Posterior vena cava (tissue), 2 donors: ENCODE measurements at places on chromosomes 2 and 18. TPM values are rescaled to one million over a fixed set of nuclear protein-coding genes. Genes with fewer than 3 reads are reported as not detected.

DNA sequence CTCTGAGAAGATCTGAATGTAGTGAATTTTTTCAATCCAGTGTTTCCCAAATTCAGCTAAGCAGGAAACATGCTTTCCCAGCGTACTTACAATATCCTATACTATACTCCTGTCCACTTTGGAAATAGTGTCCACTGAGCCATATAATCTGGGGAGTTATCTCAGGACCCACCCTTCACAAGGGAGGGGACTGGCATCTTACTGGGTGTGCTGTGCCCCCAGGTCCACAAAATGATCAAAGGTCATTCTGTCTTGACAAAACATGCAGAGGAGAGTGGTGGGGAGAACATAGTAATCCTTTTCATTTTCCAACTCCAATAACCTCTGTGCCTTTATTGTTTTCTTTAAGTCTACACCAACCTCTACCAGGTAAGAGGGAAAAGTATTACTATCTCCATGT lies 79.8 kb upstream of the DAPL1 start:
- DNase-seq: no peak

DNA sequence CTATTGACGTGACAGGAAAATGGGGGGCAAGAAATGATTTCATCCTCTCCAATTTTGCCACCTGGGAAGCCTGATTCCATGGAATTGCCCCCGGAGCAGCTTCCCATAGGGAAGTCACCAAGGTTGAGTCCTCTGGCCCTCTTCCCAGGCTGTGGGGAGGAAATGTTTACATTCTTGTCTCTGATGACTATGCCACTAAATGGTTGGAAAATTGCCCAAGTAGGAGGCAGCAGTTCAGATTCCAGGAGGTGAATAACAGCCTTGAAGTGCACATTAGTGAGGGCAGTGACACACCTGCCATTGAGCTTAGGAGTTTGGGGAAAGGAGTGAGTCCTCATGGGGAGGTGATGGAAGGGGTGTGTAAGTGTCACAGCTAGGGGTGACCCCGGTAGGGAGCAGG lies 449.2 kb upstream of the DCC start:
- DNase-seq: no peak

DNA sequence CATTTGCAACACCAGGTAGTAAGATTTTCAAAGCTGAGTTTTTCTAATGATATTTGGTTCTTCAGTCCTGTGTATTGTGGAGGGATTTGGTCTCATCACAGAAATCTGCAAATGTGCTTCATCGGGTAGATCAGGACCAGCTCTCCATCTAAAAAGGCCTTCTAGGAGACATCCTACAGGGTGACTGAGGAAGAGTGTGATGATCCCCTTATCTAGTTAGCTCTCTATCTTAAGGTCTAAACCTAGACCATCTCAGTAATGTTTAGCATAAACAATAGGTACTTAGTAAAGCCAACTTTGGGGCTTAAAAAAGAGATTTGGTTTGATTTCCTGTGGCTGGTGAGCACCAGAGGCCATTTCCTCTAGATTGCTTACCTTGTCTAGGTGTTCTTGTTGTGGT lies 145.2 kb downstream of the PRPF40A start:
- no peak for DNase-seq

DNA sequence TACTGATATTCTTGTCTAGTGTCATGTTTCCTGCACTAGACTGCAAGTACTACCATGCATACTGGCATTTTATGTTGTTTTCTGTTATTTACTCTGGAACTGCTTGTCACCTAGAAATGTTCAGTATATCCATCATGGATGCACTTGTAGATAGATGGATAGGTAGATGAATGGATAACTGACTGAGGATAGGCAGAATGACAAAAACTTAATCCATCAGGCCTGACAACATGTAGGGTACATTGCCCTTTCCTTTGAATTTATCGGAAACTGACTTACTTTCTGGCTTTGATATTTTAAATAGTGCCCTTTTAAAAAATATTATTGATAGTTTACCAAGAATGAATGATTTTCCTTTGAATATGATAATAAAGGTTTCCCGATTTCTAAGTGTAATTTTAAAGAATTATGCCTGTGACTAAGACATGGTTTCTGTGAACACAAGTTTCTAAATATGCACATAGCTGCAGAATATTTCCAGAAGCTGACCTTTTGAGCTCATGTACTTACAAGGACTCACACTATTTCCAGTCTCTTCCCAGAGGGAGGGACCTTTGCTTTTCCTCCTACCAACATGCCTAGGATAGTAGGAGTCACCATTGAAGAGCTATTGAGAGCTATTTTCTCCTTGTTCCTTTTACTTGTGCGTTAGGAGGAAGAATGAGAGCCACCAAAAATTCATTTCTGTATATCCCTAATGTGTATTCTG lies 81.3 kb downstream of the ANKRD12 start:
- DNase-seq: no peak

GRCh38 chr2:134185639-134186038 lies 68.2 kb upstream of the MGAT5 start:
- no peak for DNase-seq

DNA sequence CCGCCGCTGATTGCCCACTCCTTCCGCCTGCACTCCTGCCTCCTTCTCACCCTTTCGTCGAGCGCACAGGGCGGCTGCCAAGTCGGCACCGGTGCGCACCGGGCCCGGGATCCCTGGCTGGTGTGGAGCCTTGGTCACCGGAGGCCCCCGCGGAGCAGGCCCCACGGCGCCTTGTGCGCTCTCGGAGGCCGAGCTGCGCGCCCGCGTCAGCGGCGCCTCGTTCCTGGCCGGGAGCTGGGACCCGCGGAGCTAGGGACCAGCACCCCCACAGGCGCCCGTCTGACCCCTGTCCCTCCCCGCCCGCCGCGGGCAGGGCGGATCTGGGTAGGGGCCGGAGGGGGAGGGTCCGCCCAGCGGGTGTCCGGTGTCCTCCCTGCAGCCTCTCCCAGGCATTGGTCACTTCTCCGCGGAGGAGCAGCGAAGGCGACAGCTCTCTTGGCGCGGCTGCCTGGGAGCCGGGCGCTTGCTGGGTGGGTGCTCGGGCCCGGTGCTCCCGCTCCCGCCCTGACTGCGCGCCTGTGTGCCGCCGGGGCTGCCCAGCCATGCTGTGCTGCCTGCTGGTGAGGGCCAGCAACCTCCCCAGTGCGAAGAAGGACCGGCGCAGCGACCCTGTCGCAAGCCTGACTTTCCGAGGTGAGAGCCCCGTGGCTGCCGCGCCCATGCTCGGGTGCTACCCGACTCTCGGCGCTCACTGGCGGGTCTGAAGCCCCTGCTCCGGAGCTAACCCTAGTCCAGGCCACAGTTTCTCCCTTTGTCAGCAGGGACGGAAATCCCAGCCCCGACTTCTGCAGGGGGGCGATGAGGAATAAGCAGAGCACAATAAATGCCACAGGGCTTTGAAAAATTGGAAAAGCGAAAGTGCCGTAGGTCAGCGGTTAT lies 13.2 kb downstream of the DYSF start:
- DNase-seq: no peak

- DNase-seq: no peak
These were observed 207.8 kb downstream of the ATAD2B start for GRCh38 chr2:23718931-23719700.

Gene PRKAG3
- not detected for total RNA-seq

Gene INPP5D
- total RNA-seq: 14.0 TPM

Gene RBMS1
- 109 TPM for total RNA-seq

Gene TXNDC2
- total RNA-seq: 0.29 TPM

Gene DCDC2C
- total RNA-seq: not detected

Gene TMEM247
- total RNA-seq: not detected
